Mesothelial cell of epicardium (in vitro differentiated cells): ENCODE measurements at places on chromosomes 7 and 10.
A peak's percentile ranks its signal among the peaks of the same experiment; 100 is the strongest.

DNA sequence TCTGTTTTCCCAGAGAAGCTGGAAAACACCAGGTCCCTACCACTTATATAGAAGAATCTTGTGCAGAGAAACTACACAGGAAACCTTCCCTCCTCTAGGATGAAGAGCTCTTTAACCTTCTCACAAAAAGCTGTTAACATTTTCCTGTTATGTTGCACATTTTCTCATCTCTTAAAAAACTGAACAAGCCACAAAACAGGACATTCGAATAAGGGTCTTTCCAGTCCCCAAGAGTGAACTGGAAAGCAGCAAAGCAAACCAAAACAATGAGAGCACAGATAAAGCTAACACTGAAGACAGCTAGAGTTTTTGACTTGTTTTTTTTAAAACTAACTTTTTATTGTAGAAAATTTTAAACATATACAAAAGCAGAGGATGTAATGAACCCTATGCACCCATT, 82.7 kb downstream of the RNF216 start:
- H3K27ac ChIP-seq, result peak overlapping the region; percentile 78
- DNase-seq, result no peak
- peaks cover 3% of the 10 kb centered on the region for H3K36me3 ChIP-seq
- no peaks in the 10 kb centered on the region for H3K27me3 ChIP-seq
- H3K4me1 ChIP-seq, result peaks cover 49% of the 10 kb centered on the region

GRCh38 chr10:6516281-6516928, 63.7 kb downstream of the PRKCQ start:
- H3K4me1 ChIP-seq, result no peaks in the 10 kb centered on the region
- peaks cover 5% of the 10 kb centered on the region for H3K27me3 ChIP-seq
- peaks cover 11% of the 10 kb centered on the region for H3K36me3 ChIP-seq
- DNase-seq, result no peak
- no peak overlapping the region for H3K27ac ChIP-seq

DNA sequence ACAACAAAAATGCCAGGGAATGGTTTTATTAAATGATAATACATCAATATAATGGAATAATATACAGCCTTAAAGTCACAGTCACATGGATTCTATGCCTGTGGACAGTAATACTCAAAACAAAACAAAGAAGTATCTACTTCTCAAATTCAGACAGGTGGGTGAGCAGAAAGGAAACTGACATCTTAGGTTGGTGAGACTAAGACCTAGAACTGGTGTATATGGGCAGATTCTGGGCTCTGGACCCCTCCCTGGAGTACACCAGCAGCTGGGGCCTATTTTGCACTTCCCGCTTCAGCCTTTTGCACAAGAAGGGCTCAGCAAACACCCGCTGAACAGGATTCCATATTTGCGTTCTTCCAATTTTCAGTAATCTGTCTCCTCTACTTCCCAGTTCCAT, 5.4 kb upstream of the FIS1 start:
- peak overlapping the region; percentile 2 for H3K27ac ChIP-seq
- DNase-seq, result no peak
- H3K4me3 ChIP-seq, result peak overlapping the region; percentile 99

DNA sequence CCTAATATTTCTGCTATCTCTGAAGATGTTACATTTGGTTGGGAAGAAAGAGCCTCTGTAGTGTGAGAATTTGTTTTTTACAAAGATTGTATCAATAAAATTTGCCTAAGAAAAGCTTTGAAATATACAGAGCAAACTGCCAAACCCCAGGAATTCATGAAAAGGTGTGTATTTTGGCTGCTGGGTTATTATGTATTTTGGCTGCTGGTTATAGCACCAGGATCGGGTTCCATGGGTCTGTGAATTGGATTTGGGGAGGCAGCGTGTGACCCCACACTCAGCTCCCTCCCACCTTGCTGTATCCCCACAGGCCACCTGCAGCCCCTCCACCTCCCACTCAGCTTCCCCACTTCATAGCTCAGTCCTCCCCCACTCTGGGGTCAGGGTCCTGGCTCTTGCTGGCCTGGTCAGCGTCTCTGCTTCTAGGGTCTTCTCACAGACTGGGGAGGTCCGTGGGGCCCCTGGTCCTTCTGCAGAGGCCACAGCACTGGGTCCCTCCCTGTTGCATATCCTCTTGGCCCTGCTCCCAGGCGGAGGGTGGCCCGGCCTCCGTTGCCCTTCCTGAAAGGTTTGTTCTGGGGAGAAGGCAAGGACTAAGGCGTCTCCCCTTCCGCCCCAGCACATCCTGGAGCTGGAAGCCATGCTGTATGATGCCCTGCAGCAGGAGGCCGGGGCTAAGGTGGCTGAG, 24.0 kb upstream of the DPYSL4 start:
- no peaks in the 10 kb centered on the region for H3K4me1 ChIP-seq
- no peak for DNase-seq
- H3K36me3 ChIP-seq, result no peaks in the 10 kb centered on the region
- H3K27ac ChIP-seq, result no peak overlapping the region

- peak; percentile 54 for DNase-seq
- H3K4me3 ChIP-seq, result peak overlapping the region; percentile 4
- peak overlapping the region; percentile 98 for H3K27ac ChIP-seq
- peaks cover 2% of the 10 kb centered on the region for H3K36me3 ChIP-seq
- H3K27me3 ChIP-seq, result no peaks in the 10 kb centered on the region
These were observed 595.5 kb downstream of the INHBA start for GRCh38 chr7:41107330-41107937.
